ENCODE measurements at places on chromosomes 4 and X.

- DNase-seq, result no peak
These were observed 55.5 kb downstream of the PJA1 start for GRCh38 chrX:69109706-69110105.

GRCh38 chr4:186592966-186593586, 37.7 kb upstream of the MTNR1A start:
- no peak for DNase-seq

DNA sequence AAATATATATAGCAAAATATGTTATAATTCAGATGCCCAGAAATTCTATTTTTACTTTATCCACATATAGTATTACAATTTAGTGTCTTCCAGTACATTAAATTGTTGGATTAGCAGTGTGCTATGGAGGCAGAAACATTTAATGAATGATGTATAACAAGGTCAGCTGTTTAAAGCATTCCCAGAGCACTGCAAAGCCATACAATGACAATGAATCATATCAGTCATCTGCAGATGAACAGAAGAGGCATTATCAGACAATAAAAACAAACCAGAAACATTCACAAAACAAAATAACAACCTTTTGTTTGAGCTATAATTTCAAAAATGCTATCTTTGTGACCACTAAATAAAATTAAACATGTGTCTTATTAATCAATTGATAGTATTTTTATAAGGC, 524.2 kb downstream of the FAT4 start:
- no peak for DNase-seq

DNA sequence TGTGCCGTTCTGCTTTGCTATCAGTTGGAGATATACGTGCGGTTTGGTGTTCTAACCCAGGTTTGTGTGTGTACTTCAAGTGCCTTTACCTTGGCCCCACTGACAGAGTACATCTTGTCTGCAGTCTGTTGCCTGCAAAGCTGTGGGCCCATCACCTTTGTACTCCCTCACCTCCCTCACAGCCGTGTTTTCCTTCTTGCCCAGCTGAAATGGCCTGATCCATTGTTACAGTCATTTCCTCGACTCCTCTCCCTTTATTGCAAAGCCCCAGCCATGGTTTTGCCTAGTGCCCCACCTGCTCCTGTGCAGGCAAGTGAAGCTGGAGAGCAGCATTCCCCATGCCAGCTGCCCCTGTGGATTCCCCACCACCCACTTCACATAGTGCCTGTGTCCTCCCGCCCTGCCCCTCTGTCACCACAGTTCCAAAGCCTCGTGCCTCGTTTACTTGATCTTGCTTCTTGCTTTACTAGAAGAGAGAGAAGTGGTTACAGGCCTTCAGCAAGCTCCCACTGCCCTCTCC, 55.2 kb upstream of the TLR2 start:
- DNase-seq, result no peak

DNA sequence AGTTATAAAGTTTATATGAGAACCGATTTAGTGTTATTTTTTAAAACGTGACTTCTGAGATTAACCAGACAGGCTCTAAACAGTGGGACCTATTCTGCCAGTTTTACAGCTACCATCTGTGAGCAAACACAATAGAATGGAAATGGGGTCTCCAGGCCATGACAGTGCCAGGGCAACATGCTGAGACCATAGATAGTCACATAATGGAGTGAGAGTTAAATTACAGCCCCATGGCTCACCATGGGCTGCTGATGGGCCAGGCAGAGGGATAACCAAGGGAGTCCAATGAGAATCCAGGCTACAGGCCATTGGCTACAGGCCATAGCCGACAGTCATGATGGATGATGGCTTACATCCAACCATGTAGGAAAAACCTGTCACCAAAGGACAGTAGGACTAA, 183.5 kb upstream of the NDP start:
- DNase-seq, result no peak

DNA sequence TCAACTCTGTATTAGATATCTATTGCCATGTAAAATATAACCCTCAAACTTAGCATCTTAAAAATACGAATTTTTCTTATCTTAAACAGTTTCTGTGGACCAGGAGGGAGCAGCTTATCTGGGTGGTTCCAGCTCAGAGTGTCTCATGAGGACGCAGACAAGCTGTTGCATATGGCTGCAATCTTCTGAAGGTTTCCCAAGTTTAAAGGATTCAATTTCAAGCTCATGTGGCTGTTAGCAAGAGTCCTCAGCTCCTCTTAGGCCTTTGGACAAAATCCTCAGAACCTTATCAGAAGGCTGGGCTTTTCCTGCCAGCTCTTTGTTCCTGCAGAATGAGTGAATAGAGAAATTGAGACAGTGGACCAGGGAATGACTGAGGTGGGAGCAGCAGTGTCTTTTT, 2.8 kb upstream of the CTSO start:
- no peak for DNase-seq

DNA sequence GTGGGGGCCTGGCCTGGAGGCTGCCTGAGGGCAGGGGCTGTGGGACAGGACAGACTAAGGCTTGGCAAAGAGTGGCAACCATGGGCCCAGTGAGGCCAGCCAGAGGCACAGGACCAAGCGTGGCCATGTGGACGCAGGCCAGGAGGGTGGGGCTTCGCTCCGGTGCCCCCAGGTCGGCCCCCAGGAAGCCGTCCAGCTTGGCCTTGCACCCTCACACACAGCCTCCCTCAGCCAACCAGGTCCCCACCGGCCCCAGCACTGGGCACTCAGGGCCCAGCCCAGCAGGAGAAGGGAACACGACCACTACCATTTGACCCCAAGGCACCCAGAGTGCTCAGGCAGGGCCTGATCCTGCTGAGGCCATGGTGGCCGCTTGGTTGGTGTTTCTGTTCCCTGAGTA, 57.2 kb downstream of the FAM53A start:
- no peak for DNase-seq

DNA sequence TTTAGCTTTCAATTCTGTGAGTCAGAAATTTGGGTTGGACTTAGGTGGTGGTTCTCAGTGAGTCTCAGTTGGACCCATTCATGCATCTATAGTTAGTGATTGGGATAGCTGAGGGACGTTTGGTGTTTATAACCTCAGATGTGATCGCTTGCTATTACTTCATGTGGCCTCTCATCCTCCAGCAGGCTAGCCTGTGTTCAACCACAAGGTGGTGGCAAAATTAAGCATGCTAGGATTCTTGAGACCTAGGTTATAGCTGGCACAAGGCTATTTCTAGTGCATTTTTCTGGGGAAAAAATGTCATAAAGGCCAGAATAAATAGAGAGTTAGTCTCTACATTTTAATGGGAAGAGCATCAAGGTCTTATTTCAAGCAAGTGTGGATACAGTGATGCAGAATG, 10.9 kb upstream of the GRPR start:
- no peak for DNase-seq

DNA sequence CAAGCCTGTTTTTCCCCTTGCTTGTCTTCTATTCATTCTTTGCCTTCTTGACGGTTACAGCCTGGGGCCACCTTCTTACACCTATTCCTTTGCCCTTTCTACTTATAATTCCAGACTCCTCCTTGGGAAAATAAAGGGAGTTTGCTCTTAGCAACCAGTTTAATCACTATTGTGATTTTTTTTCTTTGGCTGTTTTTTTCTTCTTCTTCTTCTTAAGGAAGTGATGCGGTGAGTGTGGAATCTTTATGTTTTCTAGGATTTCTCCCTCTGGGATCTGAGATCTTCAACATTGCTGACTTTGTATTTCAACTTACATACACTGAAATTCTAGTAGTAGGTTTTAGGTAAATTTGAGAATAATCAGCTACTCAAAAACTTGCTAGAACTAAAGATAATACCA, 1.1 kb upstream of the KLHL13 start:
- no peak for DNase-seq

GRCh38 chr4:152016303-152016620, 255.5 kb upstream of the GATB start:
- DNase-seq, result no peak

GRCh38 chr4:20520901-20521300, 179.4 kb upstream of the PACRGL start:
- no peak for DNase-seq

DNA sequence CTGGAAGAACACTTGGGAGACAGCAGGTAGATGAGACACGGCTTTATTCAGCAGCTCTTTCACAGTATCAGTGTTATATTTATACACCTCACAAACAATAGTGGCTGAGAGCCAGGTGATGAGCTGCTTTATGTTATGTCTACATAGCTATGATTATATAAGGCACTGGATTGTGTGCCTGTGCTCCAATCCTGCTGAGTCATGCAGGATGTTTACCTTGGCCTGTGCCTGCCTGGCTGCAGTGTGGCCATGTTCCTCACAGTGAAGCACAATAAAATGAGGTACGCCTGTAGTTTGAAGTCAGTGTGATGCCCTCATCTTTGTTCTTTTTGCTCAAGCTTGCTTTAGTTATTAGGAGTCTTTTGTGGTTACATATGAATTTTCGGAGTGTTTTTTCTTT, 31.3 kb downstream of the CXCL13 start:
- no peak for DNase-seq

DNA sequence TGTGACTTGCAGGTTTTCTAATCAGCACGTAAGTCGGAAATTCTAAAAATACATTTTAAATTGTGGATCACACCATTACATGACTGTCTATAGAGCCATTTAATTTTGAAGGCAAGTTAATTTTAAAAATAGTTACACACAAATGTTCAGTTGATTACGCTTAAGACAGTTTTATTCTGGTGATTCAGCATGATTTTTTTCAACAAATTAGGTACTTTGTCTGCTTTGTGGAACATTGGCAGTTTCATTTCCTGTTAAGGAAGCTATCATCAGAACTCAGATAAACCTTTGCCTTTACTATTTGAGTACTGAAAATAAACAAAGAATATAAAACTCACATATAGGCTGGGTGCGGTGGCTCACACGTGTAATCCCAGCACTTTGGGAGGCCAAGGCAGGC, 19.5 kb downstream of the SAT1 start:
- DNase-seq, result no peak
